ENCODE measurements at places on chromosomes 1 and 21. TPM values are rescaled to one million over a fixed set of nuclear protein-coding genes. Genes with fewer than 3 reads are reported as not detected.
A peak's percentile ranks its signal among the peaks of the same experiment; 100 is the strongest.

The DNM3 gene
- total RNA-seq, result 0.38 TPM

The PATJ gene
- total RNA-seq, result 3.9 TPM

The RHEX gene
- not detected for total RNA-seq

The OR2L8 gene
- not detected for total RNA-seq

The IGSF5 gene
- not detected for total RNA-seq

The STXBP3 gene
- total RNA-seq, result 26.4 TPM

GRCh38 chr1:159279773-159280172 lies 22.4 kb upstream of the FCER1A start:
- DNase-seq, result no peak

GRCh38 chr1:1175221-1176062 lies 1.8 kb downstream of the TTLL10 start:
- DNase-seq, result no peak

GRCh38 chr1:39085174-39085573 lies 59.0 kb downstream of the NDUFS5 start:
- no peak for DNase-seq

DNA sequence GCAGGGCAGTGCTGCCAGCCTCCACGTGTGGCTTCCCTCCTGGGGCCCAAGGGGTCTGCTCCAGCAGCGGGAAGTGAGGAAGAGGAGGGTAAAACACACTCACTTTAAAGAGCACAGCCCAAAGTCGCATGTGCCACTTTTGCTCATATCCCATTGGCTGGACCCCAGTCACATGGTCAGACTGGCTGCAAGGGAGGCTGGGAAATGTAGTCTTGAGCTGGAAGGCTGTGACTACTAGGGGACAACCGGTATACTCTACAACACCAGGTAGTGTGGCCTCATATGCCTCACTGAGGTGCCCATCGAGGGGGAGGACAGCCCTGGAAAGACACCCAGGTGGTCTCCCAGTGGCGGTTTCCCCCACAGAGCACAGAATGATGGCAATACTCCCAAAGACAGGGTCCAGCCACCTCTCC lies 45.2 kb downstream of the CAMK2N1 start:
- peak; percentile 12 for DNase-seq

DNA sequence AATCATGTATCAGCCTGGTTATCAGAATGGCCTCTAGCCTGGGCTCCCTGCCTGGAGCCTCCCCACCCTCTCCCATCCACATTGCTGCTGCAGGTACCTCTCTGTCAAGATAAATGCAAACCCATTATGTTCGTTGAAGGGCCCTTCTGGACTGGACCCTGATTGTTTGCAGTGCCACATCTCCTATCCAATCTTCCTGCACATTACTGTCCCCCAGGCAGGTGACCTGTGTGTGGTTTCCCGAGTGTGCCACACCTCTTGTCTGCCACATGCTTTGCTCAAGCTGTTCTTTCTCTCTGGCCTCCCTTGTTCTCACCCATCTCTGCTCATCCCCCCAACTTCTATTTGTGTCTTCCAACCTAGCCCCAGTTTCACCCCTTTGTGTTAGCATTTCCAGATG lies 32.4 kb downstream of the IER5 start:
- no peak for DNase-seq

GRCh38 chr1:67863637-67864036 lies 30.4 kb upstream of the GNG12 start:
- DNase-seq, result no peak

GRCh38 chr1:207918581-207918980 lies 7.7 kb upstream of the CD34 start:
- DNase-seq, result no peak

DNA sequence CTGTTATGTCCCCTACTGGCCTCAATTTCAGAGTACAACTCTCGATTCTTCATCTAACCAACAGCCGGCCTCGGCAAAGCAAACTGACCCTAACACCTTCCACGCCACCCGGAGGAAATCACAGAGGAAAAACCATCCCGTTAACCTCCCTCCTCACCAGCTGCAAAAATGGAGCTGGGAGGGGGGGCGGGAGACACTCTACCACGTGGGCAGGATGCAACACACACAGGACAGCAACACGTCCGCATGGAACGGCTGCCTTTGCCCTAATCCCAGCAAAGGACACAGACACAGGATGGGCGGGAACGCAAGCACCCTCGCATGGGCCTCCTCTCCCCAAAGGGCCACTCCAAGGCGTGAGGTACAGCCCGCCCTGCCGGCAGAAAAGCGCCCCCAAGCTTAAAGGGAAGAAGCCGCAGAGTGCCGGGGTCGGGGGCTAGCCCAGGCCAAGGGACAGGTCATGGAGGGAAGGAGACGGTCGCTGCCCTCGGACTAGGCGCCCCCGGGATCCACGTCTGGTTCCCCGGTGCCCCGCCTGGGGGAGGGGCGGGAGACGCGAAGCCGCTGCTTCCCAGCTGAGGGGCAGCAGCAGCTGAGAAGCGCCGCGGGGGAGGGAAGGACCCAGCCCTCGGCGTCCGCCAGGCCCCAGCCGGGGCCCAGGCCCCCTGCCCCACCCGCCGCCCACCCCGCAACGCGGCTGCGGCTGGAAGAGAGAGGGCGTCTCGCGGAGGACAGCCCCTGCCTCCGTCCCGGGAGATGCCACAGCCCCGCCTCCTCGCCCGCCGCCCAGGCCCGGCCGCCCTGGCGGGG lies 590 bp downstream of the FOXJ3 start:
- no peak for DNase-seq

DNA sequence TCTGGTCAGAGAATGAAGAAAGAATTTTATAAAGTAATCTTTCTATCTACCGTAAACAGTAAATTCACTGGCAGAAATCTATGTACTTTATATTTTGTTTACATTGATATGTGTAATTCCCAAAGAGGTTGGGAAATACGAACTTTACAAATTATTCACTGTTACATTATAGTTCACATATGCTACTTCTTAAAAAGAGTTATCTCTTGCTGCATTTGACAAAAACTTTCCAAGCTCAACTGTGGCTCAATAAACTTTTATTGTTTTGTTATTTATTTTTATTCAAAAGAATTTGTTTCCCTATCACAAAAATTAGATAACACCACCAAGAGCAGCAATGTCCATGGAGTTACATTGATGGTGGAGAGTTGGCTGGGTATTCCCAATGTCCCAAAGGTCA lies 201.2 kb upstream of the TNR start:
- no peak for DNase-seq

- DNase-seq, result no peak
These were observed 4.7 kb downstream of the C1orf35 start for GRCh38 chr1:228098323-228098931.

DNA sequence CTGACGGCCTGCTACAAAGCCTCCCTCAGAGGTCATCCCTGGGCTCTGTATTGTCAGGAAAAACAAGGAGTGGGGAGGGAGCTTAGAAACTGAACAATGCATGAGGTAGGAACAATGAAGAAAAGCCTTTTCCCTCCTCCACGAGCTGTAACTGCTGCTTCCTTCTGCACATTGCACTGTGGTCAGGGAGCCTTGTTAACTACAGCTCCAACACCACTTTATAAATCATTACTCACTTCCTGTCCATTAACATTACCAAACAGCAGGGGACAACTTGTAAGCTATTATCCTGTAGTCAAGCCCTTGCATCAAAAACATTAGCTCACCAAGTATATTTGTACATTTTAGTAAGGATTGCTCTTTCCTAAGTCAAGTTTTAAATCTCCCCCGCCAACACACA lies 336.0 kb upstream of the NR5A2 start:
- DNase-seq, result no peak

DNA sequence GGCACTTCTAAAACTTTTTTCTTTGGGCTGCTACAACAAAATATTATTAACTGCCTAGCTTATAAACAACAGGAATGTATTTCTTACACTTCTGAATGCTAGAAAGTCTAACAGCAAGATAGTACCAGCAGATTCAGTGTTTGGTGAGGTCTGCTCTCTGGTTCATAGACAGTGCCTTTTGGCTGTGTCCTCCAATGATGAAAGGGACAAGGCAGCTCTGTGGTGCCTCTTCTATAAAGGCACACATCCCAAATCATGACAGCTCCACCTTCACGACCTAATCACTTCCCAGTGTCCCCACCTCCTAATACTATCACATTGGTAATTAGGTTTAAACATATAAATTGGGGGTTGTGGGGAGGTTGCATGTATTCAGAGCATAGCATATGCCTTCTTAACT lies 9.5 kb downstream of the CFH start:
- no peak for DNase-seq

DNA sequence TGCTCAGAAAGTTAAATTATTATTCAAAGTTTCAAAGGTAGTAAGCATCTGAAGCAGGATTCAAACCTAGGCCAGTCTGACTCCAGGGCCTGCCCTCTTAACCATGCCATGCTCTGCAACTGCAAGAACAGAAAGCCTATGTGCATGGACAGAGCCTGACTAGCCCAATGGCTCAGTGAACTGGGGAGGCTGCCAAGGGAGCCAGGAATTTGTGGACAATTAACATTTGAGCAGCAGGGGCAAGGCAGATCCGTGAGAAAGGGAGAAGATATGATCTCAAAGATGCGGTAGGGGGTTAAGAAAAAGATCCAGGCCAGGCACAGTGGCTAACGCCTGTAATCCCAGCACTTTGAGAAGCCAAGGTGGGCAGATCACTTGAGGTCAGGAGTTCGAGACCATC lies 6.5 kb upstream of the ATP1A4 start:
- DNase-seq, result no peak
